ENCODE measurements at places on chromosomes 4 and X.

- H3K27ac ChIP-seq = no peak overlapping the region
- H3K27me3 ChIP-seq = no peaks in the 10 kb centered on the region
- no peaks in the 10 kb centered on the region for H3K4me1 ChIP-seq
Observed at GRCh38 chr4:93342738-93343137, 485.8 kb upstream of the ATOH1 start.

DNA sequence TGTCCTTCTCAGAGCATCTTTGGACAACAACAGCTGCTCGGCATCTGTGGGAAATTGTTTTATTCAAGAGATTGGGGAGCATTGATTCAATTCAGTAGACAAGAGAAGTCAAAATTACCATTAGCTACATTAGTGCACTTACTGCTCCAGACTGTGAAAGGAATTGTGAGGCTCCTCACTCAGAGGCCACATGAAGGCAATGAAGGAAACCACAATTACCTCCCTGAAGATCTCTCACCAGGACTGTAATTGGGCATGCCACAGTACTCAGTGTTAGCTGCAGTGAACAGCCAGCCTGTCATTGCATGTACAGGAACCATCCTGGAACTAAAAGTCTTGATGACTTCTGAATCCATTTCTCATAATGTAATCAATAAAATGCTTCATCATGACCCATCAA lies 144.8 kb downstream of the PPA2 start:
- no peak overlapping the region for H3K27ac ChIP-seq
- no peaks in the 10 kb centered on the region for H3K27me3 ChIP-seq
- H3K4me1 ChIP-seq = no peaks in the 10 kb centered on the region
- DNase-seq = no peak
- no peaks in the 10 kb centered on the region for H3K36me3 ChIP-seq
- no peak overlapping the region for H3K4me3 ChIP-seq

DNA sequence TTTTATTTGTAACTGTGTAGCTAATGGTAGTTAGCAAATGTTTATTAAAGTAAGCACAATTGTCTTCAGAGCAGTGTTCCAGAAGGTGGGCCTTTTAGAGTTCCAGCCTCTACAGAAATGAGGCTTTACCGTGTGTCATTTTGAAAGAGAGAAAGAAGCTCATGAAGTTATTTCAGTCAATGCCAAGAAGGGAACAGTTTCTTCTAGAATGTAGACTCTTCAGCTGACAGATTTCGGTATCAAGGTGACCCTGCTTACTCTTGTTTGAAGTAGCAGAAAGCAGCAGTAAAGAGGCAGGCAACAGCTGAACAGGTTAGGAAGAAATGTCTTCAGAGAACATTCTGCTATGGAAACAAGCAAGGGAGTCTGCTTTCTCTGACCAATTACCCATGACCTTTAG lies 93.6 kb downstream of the TASL start:
- DNase-seq = no peak
- no peak overlapping the region for H3K4me3 ChIP-seq
- peaks cover 27% of the 10 kb centered on the region for H3K27me3 ChIP-seq
- no peaks in the 10 kb centered on the region for H3K36me3 ChIP-seq
- H3K27ac ChIP-seq = no peak overlapping the region

DNA sequence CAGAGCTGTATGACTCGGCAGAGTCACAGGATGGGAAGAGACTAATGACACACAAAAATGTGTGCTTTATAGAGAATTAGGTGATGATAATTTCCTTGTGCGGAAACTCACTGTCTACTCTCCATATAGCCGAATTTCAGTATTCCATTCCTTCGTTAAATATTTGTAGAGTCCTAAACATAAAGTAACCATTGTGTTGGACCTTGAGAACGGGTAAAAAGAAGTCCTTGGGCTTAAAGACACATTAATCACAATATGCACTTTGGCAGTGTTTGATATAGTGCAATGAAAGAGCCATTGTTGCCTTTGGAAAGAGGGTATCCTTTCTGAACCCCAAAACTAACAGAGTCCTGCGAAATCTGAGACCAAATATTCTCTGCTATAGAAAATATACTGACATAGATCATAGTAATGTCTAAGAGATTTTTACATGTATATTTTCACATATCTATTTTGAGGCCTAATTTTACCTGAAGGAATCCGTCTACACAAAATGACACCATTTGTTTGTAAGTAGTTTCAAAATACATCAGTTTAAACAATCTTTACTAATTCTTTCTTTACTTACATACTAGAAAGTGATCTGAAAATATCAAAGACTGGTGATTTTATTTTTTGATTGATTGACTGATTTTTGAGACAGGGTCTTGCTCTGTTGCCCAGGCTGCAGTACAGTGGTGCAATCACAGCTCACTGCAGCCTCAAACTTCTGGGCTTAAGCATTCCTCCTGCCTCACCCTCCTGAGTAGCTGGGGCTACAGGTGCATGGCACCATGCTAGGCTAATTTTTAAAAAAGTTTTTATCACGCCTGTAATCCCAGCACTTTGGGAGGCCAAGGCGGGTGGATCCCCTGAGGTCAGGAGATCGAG lies 296.8 kb downstream of the DCTD start:
- H3K27me3 ChIP-seq = no peaks in the 10 kb centered on the region
- no peak overlapping the region for H3K4me3 ChIP-seq
- H3K4me1 ChIP-seq = no peaks in the 10 kb centered on the region
- DNase-seq = no peak
- no peak overlapping the region for H3K27ac ChIP-seq
- no peaks in the 10 kb centered on the region for H3K36me3 ChIP-seq

- no peaks in the 10 kb centered on the region for H3K4me1 ChIP-seq
- H3K27ac ChIP-seq = no peak overlapping the region
- no peak overlapping the region for H3K4me3 ChIP-seq
- no peak for DNase-seq
- peaks cover 31% of the 10 kb centered on the region for H3K27me3 ChIP-seq
- H3K36me3 ChIP-seq = no peaks in the 10 kb centered on the region
Observed at GRCh38 chrX:99353412-99353811, 1056.7 kb downstream of the PCDH19 start.

DNA sequence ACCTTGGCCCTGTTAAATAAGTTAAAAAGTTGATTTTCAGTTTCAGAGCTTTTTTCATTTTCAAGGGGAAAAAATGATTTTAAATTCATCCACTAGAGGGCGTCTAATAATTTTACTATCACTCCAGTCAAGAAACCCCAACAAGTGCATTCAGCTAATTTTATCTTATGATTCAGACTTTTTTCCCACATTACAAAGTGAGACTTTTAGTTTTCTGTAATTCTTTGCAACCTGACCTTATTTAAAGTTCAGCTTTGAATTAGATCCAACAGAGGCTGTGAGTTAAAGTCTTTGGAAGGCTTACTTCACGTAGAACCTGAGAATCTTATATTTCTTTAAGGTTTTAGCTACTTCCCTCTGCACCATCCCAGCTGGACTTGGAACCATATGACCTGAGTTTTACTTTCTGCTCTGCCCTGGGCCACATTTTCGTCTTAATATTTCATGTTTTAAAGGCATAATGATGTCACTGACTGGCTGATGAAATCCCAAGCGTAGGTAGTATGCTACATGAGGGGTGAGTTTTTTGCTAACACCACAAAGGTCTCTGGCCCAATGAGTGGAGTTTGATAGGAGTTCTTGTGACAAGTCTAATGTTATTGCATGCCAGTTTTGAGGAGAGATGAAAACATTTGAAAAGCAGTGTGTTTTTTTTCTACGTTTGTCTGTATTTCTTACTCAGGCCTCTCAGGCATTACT lies 7.2 kb downstream of the GNRHR start:
- no peaks in the 10 kb centered on the region for H3K36me3 ChIP-seq
- H3K27me3 ChIP-seq = no peaks in the 10 kb centered on the region
- DNase-seq = peak; percentile 39
- H3K27ac ChIP-seq = no peak overlapping the region
